ENCODE measurements at places on chromosomes 7 and 10.

GRCh38 chr7:108078211-108078673 is 51.9 kb downstream of the LAMB4 start:
- DNase-seq, result no peak

GRCh38 chr10:92493362-92493761 is 80.5 kb downstream of the IDE start:
- DNase-seq, result no peak

GRCh38 chr10:31709028-31709427 is 219.6 kb downstream of the ARHGAP12 start:
- DNase-seq, result no peak

DNA sequence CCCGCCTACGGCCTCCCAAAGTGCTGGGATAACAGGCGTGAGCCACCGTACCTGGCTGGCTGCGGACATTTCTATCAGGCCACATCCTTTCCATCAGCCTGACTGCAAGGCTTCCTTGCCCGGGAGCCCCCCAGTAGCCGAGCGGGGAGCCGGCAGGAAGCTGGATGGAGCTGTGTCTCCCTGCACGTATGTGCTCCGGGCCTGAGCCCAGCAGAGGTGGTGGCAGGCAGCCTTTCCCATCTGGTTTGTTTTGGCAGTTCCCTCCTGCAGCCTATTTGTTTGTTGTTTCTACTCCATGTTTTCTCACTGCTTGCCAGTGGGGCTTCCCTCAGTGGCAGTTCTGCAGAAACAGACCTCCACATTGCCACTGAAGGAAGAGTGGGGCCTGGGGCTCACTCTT is 5.4 kb downstream of the POP7 start:
- no peak for DNase-seq

GRCh38 chr7:152006336-152006735 is 19.1 kb upstream of the GALNT11 start:
- no peak for DNase-seq

GRCh38 chr7:7122701-7123281 is 59.6 kb upstream of the C1GALT1 start:
- DNase-seq, result no peak

DNA sequence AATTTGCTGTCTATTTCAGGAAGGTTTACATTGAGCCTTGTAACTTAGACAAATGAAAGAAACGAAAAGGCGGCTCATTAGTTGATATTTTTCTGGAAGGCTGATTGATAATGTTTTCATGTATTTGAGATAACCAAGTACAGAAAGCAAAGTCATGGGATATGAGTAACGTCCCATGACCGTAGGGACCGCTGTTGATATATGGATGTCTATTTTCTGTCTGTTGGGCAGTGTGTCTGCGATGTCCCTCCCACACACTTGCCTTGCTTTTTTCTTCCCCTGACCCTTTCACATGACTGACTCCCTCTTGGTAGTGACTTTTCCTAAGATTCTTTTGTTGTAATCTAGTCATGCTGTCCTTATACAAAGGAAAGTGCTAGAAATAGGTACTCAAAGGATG is 57.0 kb upstream of the GPR158 start:
- DNase-seq, result no peak

DNA sequence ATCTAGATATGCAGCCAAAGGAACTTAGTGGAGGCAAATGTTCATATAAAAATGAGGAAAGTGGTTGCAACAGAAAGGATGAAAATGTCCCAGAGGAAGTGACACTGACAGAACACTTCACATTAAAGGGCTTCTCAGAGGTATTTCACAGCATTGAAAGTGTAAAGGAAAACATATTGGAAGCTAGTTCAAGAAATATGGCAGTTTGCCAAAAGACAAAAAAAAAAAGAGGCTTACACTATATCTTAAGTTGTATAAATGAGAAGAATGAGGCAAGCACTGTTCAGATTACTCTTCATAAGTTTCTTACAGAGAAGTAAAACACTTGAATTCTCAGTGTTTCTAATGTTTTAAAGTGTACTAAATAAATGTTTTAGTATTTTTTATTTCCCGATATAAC is 20.1 kb downstream of the RUNDC3B start:
- no peak for DNase-seq

GRCh38 chr10:89490596-89491335 is 44.6 kb downstream of the SLC16A12 start:
- DNase-seq, result no peak

DNA sequence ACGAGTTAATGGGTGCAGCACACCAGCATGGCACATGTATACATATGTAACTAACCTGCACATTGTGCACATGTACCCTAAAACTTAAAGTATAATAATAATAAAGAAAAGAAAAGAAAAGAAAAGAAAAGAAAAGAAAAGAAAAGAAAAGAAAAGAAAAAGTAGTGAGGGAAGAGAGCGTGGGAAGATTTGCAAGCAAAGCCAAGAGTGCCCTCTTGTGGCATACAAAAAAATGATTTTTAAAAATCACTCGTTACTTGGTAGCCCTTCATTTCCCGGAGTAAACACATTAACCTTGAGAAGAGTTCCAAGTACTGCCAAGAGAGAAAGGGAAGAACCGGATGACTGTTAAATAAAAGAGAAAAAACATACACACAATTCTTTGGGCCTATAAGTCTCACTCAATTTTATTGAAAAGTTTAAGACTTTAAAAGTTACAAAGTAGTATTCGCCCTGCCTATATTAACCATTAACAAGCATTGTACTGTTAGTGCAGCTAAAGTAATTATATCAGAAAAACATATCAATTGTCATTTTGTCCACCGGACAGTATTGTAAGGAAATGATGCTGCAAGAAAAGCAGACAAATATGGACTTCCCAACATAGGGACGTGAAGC is 6.2 kb upstream of the CH25H start:
- no peak for DNase-seq

- DNase-seq, result no peak
Measured at GRCh38 chr7:139721417-139721816, 56.4 kb downstream of the HIPK2 start.

DNA sequence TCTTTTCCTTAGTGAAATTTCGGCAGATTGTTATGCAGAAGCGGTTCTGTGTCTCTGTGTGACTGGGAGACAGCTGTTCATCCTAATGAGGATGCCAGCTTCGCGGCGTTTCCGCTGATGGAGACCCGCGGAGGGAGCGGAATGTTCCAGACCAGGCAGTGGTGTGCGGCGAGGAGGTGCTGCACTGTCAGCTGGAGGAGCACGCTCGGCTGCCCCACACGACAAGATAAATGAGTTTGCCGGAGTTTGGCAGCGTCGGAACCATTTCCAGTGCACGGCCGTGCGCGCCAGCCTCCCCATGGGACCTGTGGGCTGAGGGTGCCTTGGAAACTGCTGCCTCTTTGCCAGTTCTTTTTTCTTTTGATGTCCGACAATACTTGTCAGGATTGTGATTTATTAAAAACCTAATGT is 64.6 kb downstream of the WDR37 start:
- DNase-seq, result no peak

DNA sequence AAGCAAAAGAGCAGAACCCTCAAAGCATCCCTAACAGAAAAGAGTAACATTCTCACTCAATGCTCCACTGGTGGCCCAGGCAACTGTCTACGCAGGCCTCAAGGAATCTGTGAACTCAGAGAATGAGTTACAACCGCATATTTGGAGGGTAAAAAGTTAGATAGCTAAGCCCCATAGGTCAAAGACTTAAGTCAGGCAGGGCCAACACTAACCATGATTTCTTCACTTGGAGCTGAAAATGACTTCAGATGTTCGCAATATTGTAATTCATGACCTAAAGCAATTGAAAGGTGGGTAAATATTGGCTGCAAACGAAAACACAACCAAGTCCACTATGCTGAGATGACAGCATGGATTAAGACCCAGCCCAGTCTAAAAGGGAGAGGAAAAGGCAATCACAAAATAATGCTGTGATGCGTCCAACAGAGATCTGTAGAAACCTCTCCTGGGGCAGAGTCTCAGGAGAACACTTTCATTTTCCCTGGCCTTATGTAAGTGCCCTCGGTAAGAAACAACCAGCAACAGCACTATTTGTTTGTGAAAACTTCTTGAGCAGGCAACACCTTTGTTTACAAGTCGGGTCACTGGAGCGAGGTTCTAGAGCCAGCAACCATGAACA is 176.5 kb downstream of the TNS3 start:
- DNase-seq, result no peak

DNA sequence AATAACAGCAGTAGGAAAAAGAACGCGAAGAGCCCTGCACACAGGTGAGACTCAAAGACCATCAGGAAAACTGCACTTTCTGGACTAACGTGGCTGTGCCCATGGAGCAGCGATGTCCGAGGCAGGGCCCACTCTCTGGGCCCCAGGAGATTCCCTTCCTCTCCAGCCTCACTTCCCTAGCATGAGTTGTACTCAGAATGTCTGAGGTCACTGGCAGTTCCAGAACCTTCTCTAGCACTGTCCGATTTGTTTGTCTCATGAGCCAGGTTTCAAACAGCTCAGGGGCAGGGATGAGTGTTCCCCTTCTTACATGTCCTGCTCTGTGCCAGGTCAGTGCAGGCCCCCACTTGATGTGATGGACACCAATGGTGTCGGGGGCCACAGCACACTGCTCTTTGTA is 484.2 kb downstream of the PTPRN2 start:
- no peak for DNase-seq

DNA sequence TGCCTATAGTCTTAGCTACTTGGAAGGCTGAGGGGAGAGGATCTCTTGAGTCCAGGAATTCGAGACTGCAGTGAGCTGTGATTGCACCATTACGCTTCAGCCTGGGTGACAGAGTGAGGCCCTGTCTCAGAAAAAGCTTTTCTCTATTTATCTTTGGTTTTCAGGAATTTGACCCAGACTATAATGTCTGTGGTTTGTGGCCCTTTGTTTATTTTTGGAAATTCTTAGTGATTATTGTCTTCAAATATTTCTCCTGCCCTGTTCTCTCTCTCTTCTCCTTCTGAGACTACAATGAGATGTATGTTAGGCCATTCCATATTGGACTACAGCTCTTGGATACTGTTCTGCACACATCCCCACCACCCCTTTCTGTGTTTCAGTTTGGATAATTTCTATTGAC is 4.7 kb downstream of the MUC12 start:
- no peak for DNase-seq

- no peak for DNase-seq
Measured at GRCh38 chr10:129662426-129662825, 195.4 kb downstream of the MGMT start.

DNA sequence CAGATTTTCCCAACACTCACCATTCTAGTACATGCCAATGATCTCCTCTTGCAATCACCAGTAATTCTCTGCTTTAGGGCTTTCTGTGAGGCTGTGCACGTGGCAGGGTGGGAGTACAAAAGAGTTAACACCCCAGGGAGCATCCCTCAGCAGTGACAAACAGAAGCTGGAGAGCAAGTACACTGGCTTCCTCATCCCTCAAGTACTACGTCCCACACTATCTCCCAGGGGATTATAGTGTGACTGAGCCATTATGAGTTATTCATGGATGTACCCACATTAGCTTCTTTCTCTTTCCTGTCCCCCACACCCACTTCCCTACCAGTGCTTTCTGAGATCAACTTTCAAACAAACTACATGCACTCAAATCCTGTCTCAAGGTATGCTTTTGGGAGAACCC is 1216.5 kb upstream of the AUTS2 start:
- no peak for DNase-seq

DNA sequence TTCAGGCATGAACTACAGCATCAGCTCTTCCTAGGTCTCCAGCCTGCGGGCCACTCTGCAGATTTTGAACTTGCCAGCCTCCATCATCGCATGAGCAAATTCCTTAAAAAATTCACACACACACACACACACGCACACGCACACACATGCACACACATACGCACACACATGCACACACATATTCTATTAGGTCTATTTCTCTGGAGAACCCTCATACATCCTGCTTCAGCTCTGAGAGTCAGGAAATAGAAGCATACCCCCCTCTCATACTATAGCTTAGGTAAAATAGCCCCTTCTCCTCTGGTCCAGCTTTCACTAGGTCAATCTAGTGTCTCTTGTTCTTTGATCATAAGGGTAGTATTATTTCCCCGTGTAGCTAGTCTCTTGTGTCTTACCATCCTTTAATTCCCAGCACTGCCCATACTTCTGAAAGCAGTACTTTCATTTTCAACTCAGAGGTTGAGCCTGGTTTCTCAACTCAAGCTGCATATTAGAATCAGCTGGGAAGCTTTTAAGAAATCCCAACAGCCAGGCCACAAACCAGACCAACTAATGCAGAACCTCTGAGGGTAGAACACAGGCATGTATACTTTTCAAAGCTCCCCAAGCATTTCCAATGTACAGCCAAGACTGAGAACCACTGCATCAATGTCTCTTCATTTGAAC is 30.9 kb upstream of the ITGB8 start:
- DNase-seq, result no peak

DNA sequence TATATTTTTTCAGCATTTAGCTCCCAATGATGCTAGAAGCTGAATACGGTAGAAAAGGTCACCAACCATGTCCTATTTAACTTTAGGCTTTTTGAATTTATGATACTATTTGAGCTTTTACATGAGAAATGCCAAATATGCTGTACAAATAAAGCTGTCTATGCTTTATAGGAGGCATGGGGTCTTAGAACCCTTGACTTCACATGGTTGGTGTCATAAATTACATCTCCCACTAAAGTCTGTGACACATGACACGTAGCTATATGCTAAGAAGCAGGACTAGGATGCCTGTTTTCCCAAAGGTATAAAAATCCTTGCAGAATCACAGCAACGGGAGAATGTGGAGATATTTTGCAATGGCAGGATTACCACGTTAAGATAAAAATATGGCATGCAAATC is 960.4 kb downstream of the PCDH15 start:
- no peak for DNase-seq

GRCh38 chr10:76543655-76544054 is 1094.0 kb downstream of the KCNMA1 start:
- DNase-seq, result no peak

GRCh38 chr10:76456197-76456596 is 1024.8 kb downstream of the LRMDA start:
- no peak for DNase-seq

GRCh38 chr7:31074120-31074383 is 21.9 kb downstream of the ADCYAP1R1 start:
- no peak for DNase-seq

DNA sequence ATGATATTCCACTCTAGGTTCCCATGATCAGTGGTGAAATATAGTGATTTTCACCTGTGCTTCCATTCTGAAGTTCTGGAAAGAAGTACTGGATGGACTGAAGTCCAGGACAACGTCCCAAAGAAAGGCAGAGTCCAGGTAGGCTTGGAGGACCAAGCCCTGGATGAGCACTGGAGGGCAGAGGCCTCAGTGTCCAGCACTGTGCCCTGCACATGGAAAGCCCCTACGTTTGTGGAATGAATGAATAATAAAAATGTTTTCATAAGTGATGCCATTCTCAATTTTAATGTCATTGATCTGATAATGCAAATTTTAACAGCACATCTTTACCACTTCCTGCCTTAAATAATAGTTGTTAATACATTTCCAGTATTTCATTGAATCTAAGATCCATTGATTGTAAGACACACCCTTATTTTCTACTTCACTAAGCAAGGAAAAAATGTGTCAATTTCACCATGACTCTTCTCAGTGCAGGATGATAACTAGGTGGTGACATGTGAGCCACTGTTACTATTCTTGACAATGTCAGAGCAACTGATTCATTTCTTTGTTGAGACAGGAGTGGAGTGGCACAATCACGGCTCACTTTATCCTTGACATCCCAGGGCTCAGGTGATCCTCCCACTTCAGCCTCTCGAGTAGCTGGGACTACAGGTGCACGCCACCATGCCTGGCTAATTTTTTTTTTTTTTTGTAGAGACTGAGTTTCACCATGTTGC is 35.2 kb downstream of the ZNF783 start:
- DNase-seq, result no peak

GRCh38 chr7:51292596-51292995 is 24.0 kb downstream of the COBL start:
- DNase-seq, result no peak

GRCh38 chr7:2525658-2526630 is 6.4 kb downstream of the LFNG start:
- DNase-seq, result no peak

- no peak for DNase-seq
Measured at GRCh38 chr10:69579464-69580060, 6.3 kb upstream of the NEUROG3 start.

Measured in esophagus squamous epithelium (tissue), 5 donors.